Foreskin keratinocyte (primary cell): ENCODE measurements at places on chromosomes 7 and 10. TPM values are rescaled to one million over a fixed set of nuclear protein-coding genes. Genes with fewer than 3 reads are reported as not detected.

DNA sequence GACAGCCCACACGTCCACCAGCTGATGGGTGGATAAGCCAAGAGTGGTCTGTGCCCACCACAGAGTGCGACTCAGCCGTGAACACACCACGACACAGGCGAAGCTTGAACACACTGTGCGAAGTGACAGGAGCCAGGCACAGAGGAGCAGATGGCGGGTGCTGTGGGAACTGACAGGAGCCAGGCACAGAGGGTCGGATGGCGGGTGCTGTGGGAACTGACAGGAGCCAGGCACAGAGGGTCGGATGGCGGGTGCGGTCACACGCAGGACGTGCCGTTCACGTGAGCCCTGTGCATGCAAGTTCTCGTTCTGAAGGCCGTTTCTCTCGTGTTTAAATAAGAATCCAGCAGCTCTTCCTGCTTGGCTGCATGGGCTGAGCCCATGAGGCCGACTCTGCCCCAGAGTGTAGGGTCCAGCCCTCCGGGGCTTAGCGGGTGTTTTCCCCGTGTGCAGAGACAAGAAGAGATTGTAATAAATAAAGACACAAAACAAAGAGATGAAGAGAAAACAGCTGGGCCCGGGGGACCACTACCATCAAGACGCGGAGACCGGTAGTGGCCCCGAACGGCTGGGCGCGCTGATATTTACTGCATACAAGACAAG is 5.9 kb upstream of the ADAP1 start:
- DNase-seq = no peak

DNA sequence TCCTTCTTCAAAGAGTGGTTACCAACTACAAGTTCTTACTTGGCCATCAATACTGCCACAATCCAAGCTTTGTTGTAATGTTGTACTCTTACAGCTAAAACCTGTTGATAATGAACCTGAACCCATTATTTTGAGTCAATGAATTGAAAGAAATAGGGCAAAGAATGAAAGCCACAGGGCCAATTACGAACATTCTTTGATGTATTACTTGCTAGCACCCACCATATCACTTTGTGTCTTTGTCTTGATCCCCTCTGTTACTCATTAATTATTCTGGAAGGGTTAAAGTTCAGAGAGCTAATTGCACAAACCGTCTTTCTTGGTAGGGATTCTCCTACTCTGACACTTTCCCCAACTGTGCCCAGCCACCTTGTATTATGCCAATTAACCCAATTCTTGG is 53.2 kb upstream of the TFEC start:
- peak; percentile 29 for DNase-seq

DNA sequence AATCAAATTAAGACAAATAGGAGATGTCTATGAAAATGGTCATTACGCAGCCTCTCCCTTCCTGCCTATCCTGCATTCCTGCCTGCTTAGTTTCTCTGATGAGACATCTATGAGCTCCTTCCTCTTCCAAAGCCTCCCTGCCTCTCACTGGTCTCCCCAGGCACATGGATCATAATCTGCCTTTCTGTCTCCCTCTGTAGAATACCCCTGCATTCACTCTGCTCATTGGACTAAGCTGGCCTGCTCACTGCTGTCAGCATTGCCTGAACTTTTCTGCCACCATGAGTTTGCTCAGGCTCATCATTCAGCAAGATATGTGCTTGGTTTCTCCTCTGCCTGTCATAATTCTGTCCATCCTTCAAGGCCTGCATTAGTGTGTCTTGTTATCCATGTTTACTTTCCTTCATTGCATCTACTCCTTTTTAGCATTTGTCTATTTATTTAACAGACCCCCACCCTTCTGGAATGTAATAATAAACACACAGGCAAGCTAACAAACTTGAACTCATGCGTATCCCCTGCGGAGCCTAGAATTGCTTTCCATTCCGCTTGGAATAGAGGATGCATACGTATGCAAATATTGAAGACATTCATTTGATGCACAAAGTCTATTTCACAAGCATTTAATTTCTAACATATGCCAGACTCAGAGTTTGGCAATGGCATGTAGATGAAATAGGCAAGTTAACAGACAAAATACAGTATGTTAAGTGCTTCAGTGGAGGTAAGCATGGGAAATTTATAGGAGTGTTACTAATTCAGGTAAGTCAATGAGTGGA is 88.3 kb downstream of the PTPRZ1 start:
- DNase-seq = peak; percentile 98

GRCh38 chr7:156470399-156471320 is 169.9 kb upstream of the RNF32 start:
- no peak for DNase-seq

GRCh38 chr10:103616705-103617601 is 123.4 kb downstream of the NEURL1 start:
- DNase-seq = no peak

DNA sequence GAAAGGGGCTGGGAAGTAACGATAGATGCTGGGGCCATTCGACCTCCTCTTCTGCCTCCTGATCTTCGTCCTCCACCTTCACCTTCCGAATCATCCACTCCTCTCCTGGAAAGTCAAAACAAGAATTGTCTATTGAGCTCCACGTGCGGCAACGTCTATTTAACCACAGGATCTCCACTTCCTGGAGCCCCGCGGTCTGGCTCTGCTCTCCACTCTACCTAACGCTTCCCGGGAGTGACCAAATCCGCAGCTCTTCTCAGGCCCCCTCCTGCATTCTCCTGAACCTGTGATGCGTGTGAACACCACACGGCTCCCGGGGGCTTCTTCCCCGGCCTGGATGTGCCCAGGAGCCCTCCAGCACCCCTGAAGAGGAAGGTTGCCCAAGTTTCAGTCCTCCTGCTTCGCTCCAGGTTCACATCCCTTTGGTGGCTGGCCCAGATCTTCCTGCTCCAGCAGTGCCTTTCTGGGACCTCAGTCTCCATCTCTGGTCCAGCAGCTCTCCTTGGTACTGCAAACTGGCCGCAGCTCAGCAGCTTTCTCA is 7.2 kb downstream of the ZNF467 start:
- no peak for DNase-seq

DNA sequence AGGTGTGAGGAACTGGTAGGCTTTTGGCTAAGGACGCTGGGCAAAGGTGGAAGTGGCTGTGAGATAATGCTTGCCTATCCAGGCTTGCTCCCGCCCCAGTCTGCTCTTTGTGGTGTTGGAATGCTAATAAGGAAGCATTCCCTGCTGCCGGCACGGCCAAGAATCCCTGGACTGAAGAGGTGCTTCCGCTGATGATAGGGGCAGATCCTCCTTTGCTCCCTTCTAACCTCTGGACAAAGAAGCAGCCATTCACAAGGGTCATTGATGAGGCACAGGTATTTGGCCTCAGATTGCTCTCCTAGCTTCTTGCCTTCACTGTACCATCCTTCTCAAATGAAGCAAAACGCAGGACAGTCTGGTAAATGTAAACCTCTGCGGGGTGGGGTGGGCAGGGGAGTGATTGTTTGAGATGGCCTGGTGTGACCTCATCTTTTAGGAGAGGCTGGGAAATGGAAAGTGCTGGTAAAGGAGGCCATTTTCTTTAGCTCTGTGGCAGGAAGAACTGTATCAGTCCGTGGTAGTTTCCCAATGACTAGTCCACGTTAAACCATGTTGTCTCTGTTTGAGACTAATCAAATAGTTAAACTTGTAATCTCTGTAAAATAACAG is 1.7 kb downstream of the PGAM1 start:
- DNase-seq = peak; percentile 60

DNA sequence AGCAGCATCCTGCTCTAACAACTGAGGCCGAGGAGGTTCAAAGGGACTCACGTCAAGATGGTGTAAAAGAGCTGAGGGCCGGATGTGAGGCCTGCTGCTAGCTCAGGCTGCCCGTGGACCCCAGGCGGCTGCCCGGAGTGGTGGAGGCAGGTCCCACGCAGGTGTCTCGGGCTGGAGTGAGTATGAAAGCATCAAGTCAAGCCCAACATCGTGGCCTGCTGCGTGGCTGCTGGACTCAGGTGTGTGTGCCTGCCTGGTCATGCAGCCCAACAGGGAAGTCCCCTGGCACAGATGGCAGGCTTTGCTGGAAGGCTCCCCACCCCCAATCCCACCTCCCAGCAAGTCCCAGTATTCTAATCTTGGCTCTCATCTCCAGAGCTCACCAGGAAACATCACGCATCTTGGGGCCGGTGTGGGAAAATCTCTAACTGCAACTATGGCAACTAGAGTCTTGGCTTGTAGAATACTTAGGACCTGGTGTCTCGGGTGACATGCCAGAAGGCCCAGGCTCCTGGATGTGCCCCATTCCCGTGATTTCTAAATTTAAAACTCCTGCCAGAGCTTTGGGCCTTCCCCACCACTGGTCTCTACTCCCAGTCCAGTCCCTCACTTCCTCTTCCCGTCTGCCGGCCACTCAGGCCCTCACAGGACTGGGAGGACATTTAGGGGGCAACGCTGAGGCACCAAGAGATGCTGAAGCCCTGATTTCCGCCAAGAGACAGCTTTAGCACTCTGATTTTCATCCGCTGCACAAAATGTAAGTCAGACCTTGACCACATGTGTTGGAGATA is 85.9 kb downstream of the PRKAG2 start:
- DNase-seq = no peak

GRCh38 chr10:21452203-21452602 is 73.3 kb downstream of the SKIDA1 start:
- DNase-seq = no peak

DNA sequence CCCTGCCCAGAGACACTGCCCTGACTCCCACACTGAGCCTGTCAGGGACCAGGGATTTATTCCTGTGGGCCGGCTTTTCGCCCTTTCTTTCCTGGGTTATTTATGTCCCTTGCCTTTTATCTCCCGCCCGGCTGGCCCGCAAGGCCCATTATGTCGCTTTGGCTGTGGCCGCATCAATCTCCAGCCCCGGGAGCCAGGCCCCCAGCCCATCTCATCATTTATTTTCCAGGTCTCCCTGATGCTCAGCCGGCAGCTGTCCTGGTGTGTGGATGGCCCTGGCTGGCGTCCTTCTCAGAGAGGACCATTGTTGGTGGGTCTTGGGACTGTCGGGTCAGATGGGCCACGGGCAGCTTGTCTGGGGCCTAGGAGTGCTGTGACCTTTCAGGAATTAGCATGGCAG is 82.3 kb downstream of the FAM241B start:
- DNase-seq = no peak

GRCh38 chr7:134941185-134941900 is 45.0 kb upstream of the AGBL3 start:
- DNase-seq = peak; percentile 85

DNA sequence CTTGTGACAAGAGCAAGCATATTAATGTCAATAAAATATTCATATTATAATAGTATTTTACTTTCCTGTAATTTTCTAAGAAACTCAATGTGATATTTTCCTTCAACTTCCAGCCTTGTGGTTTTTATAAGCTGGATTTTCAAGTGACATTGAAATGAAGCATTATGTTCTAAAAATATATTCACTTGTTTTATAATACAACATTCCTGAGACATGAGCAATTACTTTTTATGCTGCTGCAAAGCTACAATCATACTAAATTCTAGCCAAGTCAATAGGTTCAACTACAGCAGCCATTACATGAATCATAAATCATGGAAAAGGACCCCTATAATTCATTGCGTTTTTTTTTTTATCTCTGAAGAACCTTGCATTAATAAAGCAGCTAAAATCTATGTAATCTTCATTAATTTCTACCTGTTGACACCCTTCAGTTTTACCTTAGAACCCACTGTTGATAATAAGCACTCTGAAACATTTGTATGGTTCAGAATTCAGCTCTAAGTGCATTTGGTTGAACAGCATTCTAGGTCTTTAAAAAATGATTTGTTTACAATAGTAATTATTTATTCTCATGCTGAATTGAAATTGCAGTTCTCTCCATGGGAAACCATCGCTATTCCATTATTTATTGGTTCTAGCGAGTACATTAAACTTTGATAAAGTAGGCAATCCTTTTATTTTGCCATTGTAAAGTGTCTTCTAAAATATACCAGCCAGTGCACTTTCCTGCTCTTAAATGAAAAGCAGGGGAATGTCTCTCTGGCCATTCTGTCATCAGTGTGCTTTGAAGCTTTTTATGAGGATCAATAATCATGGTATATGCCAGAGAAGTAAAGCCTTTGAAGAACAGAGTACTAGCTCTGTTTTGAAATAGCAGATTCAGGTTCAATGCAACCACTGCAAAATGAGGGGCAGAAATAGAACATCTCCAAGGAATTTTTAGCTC is 132.6 kb downstream of the GNAT3 start:
- DNase-seq = peak; percentile 31

- no peak for DNase-seq
These were observed 98.2 kb downstream of the PCDH15 start for GRCh38 chr10:54702583-54703485.

GRCh38 chr10:75287697-75288096 is 51.9 kb upstream of the COMTD1 start:
- no peak for DNase-seq

GRCh38 chr7:157151626-157152339 is 13.1 kb downstream of the UBE3C start:
- no peak for DNase-seq

DNA sequence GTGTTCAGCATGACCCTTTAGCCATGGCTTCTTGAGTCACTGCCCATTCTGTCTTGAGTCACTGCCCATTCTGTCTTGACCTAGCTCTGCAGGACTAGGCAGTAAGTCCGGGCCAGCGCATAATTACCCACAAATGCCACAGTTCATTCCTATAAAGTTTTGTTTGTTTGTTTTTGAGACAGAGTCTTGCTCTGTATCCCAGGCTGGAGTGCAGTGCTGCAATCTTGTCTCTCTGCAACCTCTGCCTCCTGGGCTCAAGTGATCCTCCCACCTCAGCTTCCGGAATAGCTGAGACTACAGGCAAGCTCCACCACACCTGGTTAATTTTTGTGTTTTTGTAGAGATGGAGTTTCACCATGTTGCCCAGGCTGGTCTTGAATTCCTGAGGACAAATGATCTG is 32.7 kb upstream of the TARP start:
- no peak for DNase-seq

- no peak for DNase-seq
These were observed 75.2 kb downstream of the PRLHR start for GRCh38 chr10:118520116-118520742.

- DNase-seq = no peak
These were observed 348.7 kb upstream of the HPS1 start for GRCh38 chr10:98795467-98795866.

GRCh38 chr10:15433850-15434537 is 62.9 kb upstream of the FAM171A1 start:
- DNase-seq = no peak

Gene UNCX
- not detected in 2 replicates for total RNA-seq

Gene TNS3
- 6.6 and 9.4 TPM in 2 replicates for total RNA-seq

Gene VWA2
- 0.58 and 0.60 TPM in 2 replicates for total RNA-seq

Gene CTAGE8
- 4.7 and 5.1 TPM in 2 replicates for total RNA-seq

Gene MKX
- 0.11 TPM in 1 of 2 replicates, not detected in the other for total RNA-seq

Gene KCNIP2
- 0.42 and 0.44 TPM in 2 replicates for total RNA-seq

Gene ASZ1
- total RNA-seq = not detected in 2 replicates

Gene SPDYE9
- total RNA-seq = not detected in 2 replicates

Gene IL6
- total RNA-seq = 0.28 TPM in 1 of 2 replicates, not detected in the other

Gene CHCHD2
- 536 and 559 TPM in 2 replicates for total RNA-seq

Gene SKIDA1
- total RNA-seq = 0.32 and 0.51 TPM in 2 replicates
